ENCODE measurements at places on chromosomes 11 and 22.

- DNase-seq = no peak
These were observed 54.1 kb downstream of the MAML2 start for GRCh38 chr11:96288915-96289314.

DNA sequence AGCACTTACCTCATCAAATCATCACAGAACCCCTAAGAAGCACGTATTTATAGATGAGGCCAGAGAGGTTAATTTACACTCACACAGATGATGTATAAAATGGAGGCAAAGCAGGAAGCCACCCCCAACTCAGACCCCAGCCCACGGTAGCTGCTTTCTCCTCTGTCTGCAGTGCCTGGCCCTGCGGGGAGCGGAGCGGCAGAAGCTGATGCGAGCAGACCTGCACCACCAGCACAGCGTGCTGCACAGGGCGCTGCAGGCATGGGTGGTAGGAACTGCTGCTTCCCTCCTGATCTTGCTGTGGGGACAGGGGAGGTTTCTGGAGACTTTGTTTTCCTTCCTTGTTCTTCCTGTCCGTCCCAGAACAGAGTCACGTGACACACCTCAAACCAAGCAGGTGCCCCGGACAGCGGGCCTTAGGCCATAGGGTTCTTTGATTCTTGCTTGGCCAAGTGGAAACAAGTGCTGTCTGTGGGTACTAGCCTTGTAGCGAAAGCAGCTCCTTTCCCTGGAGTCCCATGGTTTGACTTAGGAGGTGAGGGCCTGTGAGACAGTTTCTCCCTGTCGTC, 57.8 kb downstream of the PISD start:
- DNase-seq = no peak

- DNase-seq = no peak
These were observed 12.1 kb upstream of the CHRM1 start for GRCh38 chr11:62933285-62933684.

- DNase-seq = no peak
These were observed 372.3 kb downstream of the MIAT start for GRCh38 chr22:27029584-27030130.

DNA sequence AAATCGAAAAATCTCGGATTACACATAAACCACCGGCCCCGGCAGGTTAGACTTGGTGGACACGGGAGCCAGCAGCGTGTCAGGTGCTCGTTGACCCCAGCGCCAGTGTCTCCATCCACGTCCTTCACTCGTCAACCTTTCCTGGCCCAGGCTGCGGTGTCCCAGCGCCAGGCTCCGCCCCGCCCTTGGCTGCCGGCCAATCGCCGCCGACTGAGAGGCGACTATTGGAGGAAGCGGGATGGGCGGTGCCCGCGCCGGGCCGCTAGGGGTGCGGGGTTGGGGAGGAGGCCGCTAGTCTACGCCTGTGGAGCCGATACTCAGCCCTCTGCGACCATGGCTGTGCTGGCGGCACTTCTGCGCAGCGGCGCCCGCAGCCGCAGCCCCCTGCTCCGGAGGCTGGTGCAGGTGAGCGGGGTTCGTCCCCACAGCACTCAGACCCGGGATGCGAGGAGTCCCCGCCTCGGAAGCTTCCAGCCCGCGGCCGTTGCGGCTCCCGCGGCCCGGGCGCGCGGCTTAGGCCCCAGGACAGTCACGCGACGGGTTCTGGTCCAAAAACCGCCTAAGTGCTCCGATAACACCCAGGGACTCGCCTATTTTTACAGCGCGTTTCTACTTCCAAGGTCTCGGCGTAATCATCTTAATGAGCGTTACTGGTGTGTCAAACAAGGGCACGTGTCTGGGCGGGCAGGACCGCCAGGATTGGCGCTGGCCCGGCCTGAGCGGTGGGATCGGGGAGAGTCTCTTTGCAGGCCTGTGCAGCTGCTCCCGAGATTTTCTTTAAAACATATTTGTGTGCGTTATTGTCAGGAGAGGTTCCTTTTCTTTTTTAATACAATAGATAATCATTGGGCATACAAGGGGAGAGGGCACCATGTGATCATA, at the start of gene ACAT1:
TSS of gene ACAT1 (plus strand) at position 294 of the 882 bp plus-strand sequence. CDS start at position 334, 40 bp downstream.
- peak; percentile 97 for DNase-seq

DNA sequence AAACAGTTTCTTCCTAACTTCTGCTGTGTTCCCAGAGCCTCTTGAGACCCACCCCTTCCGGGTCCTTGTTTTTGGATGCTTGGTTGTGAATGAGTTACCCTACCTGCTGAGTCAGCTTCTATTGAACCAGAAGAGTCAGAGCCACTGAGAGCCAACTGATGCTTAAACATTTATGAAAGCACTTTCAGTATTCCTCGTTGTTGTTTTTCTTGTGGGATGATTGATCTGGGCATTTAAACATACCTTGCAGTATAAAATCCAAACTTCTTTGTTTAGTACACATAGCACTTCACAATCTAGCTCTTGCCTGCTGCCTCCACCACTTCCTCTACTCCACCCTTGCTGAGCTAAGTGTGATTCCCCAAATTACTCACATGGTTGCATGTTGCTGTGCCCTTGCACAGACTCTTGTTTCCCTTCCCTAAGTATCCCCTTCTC, 5.5 kb downstream of the PRSS23 start:
- no peak for DNase-seq

DNA sequence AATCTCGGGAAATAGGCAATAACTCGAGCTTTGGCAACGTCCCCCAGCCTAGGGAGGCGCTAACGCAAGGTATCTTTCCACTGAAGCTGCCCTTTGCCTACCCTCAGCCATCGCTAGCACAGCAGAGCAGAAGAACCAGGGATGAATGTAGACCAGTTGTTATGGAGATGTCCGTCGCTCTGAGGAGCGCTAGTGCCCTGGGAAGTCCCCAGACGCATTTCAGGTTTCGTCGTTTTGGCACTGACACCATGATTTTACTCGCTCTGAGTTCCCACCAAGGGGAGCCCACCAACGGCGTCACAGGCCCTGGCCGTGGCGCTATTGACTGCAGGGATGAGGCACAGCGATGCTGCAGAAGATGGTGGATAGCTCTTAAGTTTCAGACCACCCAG, 22.7 kb upstream of the BDNF start:
- DNase-seq = peak; percentile 55

DNA sequence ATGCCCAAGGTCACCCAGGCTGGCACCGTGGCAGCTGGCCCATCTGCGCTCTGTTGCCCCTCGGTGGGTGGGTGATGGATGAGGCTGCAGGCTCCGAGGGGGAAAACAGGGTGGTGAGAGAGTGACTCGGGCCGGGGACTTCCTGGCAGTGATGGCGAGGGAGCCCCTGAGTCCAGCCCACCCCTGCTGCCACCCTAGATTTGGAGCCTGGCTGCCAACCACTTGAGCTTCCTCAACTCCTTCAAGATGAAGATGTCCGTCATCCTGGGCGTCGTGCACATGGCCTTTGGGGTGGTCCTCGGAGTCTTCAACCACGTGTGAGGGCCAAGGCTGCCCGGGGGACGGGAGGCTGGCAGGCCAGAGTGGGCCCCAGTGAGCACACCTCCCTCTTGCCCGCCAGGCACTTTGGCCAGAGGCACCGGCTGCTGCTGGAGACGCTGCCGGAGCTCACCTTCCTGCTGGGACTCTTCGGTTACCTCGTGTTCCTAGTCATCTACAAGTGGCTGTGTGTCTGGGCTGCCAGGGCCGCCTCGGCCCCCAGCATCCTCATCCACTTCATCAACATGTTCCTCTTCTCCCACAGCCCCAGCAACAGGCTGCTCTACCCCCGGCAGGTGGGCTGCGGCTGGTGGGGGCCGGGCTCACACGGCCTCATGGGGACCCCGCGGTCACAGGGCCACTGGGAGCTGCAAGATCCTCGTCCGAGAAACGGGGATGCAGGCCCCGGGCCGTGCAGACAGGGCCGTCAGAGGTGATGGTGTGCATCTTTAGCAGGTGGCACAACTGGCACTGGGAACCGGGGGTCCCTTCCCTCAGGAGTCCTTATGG, 10.1 kb downstream of the TCIRG1 start:
- no peak for DNase-seq

- DNase-seq = peak; percentile 83
These were observed at the start of gene TLCD5 for GRCh38 chr11:120324932-120325810. TSS of gene TLCD5 (plus strand) at chr11:120325299. CDS start at chr11:120327442, 2,143 bp downstream.

- no peak for DNase-seq
These were observed 3.2 kb upstream of the FJX1 start for GRCh38 chr11:35614939-35615569.

DNA sequence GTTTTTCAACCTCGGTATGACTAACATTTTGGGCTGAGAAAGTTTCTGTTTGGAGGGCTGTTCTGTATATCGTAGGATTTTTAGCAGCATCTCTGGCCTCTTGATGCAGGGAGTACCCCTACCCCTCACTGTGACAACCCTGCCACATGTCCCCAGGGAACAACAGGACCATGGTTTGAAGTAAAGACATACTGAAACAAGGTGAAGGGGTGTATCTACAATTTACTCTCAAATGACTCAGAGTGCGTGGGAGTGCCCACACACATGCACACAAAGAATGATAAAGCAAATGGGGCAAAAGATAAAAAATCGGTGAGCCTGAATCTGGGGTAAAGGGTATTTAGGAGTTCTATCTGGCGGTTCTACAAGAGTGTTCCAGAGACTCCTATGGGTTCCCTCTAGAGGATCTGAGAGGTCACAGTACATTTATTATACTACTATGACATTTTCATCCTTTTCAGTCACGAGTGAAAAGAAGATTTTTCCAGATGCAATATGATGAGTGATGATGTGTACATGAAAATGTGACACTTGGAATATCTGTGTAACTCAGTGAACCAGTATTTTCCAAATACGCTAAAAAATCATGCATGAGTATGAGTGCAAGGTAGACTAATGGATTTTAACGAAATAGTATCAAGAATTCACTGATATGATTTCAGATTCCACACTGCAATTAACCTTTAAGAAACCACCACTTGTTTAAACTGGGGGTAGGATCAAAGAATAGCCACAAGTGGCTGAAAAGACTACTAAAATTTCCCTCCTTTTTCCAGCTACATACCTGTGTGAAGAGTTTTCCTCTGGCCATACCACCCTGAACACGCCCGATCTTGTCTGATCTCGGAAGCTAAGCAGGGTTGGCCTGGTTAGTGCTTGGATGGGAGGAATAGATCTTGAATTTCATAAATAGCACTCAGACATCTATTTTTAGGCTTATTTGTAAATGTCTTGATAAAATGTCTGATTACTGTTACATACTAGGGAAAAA, 56.3 kb upstream of the YPEL1 start:
- DNase-seq = no peak

- DNase-seq = no peak
These were observed 3.1 kb downstream of the CYB5R3 start for GRCh38 chr22:42645938-42646568.

DNA sequence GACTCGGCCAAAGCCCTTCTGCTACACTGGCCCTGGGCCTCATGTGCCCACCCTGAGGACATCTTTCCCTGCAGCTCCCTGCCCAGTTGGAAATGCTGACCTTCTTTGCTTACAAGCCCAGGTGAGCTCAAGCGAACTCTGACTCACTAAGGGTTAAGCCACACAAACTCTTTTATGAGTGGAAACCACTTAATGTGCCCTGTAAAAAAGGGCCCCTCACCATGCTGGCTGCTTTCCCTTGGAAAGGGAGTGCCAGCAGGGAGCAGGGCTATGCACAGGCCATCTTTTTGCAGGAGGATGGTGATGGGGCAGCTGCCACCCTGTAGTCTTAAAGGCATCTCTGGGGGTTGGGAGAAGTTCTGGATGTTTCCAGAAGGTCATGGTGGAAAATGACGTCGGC, 18.7 kb downstream of the EHF start:
- DNase-seq = no peak

- DNase-seq = no peak
These were observed 9.0 kb upstream of the SPINDOC start for GRCh38 chr11:63804259-63804658.

DNA sequence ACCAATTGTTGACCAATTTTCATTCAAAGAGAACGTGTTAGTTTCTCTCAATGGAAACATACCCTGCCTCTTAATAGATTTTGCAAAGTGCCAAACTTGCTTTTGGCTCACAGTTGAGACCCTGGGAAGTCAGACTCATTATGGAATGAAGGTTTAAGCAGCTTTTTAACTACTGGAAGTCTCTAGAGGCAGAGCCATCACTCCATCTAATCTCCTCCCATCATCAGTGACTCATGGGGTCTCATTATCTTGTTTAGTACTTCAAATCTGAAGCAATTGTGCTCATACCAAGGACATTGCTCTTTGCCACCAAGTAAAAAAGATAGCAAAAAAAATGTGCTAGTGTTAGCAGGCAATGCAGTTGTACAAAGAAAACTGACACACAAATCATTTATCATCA, 537.1 kb upstream of the LRRC4C start:
- DNase-seq = no peak

GRCh38 chr22:40182231-40182835, 4.6 kb downstream of the TNRC6B start:
- DNase-seq = no peak

DNA sequence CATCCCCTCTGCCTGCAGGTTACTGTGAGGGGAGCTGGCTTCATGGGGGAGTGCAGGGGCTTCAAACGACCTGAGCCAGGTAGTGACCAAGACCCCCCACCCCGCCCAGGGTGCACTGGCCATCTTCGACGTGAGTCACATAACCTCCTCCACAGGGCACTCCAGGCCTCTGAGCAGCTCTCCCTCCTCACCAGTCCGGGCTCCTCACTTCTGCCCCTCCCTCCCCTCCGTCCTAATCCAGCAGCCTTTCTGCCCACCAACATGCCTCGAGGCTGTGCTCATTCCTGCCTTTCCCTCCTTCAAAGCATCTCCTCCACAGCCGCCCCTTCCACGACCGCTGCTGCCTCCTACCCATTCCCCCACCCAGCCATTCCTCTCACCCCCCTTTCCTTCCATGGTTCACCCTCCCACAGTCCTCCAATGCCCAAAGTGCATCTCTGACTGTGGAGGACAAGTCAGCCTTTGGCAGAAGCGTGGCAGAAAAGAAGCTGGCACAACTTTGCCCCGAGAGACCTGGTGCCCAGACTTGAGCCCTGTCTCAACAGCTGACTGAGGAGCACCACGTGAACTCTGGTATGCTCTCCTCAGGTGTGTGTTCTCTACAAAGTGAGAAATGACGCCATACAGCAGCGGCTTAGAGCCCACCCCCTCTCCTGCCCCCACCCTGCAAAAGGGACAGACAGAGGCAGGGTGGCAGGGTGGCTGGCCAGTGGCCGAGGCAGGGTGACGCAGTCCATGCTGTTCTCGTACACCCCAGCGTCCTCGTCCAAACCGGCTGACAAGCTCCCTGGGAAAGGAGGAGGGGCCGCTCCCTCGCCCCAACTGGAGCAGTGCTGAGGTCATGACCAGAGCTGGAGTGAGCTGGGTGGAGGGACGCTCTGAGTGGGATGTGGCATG, 30.4 kb downstream of the OPCML start:
- no peak for DNase-seq

GRCh38 chr11:19891022-19891421, 178.4 kb downstream of the NAV2 start:
- no peak for DNase-seq
